NCI-H524 treated with DMSO at 0.1 percent for 48 hours (cell line): ENCODE measurements at places on chromosomes 7 and 10.

- DNase-seq: peak; percentile 1
Measured at GRCh38 chr10:480928-481552, 208.4 kb downstream of the DIP2C start.

DNA sequence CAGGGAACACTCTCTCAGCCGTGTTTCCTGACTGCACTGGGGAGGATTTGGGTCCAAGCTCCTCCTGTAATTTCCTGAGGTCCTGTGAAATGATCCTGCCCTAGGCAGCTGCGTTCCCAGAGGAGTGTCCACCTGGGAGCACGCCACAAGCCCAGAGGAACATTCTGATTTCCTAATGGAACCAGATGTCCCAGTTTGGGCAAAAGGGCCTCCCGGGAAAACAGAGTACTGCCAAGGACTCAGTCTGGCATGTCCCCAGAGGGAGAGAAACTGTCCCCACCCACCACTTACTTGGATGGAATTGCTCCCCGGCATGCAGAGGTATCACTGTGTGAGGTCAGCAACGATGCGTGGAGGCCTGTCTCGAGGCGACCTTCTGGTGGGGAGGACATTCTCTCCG is 34.5 kb downstream of the ASB13 start:
- no peak for DNase-seq

GRCh38 chr10:33189808-33190207 is 144.7 kb downstream of the NRP1 start:
- no peak for DNase-seq

DNA sequence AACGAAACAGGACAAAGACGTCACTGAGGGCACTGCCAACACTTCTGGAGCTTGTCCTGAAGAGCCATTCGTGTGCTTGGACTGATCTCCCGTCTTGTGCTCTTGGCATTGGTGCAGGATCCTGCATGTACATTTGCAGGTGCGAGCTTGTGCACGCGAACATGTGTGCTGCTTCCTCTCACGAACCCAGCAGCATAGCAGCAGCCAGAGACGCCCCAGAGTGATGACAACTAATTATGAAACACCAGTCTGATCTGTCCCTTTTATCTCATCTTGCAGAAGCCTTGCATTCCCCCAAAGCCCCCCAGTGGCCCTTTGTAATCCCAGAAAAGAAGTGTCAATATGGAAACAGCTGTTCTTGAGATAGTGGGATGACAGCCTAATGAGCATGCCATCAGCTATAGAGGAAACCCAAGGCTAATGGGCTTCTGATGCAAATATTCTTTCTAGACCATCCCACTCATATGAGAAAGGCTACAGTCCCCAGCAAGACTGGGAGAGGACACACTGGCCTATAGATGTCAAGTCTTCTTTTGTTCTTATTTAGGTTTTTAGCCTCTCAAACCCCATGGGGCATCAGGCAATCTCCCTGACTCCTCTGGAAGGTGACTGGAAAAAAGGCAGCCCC is 310.6 kb downstream of the FRMD4A start:
- no peak for DNase-seq

DNA sequence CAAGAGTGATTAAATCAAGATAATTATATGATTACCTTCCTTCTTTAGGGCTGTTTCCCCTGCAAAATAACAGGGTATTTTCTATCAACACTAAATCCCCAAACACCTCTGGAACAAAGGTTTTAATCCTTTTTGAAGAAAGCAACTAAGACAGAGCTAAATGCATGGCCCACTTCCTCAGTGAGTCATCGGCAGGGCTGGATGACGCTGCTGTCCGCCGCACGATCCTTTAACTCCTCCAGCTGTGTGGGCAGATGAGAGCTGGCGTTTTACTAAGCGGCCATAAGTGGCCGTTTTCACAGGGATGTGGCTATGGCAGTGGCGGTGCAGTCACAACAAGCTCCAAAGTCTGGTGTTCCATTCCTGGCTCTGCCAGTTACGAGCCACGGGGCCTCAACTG is 76.0 kb upstream of the C1QL3 start:
- no peak for DNase-seq

DNA sequence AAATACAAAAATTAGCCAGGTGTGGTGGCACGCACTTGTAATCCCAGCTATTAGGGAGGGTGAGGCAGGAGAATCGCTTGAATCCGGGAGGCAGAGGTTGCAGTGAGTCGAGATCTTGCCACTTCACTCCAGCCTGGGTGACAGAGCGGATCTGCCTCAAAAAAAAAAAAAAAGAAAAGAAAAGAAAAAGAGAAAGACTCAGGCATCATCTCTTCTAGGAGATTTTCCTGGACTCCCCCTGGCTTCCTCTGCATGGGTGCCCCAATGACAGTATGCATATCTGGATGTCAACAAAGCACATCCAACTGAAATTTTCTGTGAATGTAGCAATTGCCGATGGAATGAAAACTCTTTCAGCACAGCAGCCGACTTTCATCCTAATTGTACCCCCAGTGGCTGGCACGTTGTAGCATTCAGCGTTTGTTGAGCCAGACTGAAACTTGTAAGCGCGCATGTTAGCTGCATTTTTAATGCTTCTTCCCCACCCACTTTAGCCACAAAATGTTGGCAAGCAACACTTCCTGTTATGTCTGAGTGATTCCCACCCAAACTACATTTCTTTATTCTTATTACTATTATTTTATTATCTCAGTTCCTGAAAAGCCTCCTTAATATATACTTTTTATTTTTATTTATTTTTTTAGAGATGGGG is 70.2 kb downstream of the PRTFDC1 start:
- no peak for DNase-seq

- no peak for DNase-seq
Measured at GRCh38 chr7:66597461-66597860, 31.2 kb upstream of the KCTD7 start.

- DNase-seq: no peak
Measured at GRCh38 chr7:65251851-65252620, 121.6 kb upstream of the ZNF92 start.

DNA sequence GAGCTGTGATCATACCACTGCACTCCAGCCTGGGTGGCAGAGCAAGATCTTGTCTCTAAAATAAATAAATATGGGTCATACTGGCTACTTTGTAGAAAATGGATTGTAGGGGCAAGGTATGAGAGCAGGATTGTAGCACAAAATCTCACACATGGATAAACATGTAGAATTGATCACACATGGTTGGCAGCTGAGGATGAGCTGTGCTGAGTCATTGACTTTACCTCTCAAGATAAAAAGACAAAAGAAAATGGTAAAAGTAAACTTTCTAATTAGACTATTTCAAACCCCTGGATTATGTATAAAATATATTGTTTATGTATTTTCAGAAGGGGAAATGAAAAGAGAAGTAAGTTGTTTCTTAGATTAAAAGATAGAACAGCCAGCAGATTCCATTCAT is 69.3 kb downstream of the APBB1IP start:
- DNase-seq: no peak

- DNase-seq: no peak
Measured at GRCh38 chr7:155003092-155003375, at the start of gene PAXIP1. Gene PAXIP1, minus strand, starts transcription at chr7:155003124. Its CDS starts 195 bp downstream, at chr7:155002929.

- DNase-seq: no peak
Measured at GRCh38 chr7:106071356-106071998, 40.6 kb downstream of the SYPL1 start.

DNA sequence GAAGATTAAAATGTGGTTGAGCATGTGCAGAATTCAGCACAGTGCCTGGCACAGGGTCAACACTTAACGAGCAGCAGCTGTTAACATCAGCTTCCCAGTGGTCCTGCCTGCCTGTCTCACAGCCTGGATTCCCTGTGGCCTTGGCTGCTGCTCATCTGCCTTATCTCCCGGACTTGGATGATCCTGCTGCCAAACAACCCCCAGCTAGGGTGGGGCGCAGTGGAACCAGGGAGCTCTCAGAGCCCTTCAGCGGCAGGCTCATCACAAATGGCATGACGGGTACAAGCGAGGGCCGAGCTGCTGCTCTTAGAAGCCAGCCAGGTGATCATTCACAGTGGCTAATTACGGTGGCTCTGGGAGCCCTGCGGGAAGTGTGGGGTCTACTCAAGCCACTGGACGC is 13.0 kb upstream of the SMARCD3 start:
- no peak for DNase-seq

GRCh38 chr7:54541669-54542625 is at the start of gene VSTM2A:
Gene VSTM2A, plus strand, starts transcription at chr7:54542375. Its CDS starts 356 bp downstream, at chr7:54542731.
- DNase-seq: peak; percentile 22

DNA sequence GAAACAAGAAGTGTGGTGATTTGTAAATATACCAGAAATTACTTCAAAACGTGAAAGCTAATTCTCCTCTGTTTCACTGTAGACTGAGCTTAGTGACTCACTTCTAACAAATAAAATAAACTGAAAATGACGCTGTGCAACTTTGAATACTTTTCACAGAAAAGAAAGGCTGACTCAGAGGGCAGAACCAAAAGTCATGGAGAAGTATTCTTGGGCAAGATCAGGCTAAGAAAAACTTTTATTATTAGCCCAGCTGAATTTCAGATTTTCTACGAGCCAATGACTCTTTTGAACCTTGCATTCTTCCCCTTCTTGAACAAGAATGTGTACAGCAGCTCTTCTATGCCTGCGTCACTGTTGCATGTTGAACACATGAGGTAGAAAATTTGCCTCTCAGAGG is 527.3 kb upstream of the GHITM start:
- DNase-seq: no peak

- DNase-seq: no peak
Measured at GRCh38 chr10:650886-651615, 38.4 kb downstream of the DIP2C start.

DNA sequence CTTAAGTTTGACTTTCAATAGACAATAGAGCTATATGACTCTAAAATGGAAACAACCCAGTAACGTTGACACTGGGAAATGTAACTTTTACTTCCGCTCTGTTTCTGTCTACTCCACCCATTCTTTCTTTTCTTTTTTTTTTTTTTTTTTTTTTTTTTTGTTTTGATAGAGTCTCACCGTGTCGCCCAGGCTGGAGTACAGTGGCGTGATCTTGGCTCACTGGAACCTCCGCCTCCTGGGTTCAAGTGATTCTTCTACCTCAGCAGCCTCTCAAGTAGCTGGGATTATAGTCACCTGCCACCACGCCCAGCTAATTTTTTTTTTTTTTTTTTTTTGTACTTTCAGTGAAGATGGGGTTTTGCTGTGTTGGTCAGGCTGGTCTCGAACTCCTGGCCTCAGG is 13.9 kb downstream of the PRSS2 start:
- no peak for DNase-seq

GRCh38 chr7:479948-480499 is 39.6 kb downstream of the PDGFA start:
- DNase-seq: no peak

DNA sequence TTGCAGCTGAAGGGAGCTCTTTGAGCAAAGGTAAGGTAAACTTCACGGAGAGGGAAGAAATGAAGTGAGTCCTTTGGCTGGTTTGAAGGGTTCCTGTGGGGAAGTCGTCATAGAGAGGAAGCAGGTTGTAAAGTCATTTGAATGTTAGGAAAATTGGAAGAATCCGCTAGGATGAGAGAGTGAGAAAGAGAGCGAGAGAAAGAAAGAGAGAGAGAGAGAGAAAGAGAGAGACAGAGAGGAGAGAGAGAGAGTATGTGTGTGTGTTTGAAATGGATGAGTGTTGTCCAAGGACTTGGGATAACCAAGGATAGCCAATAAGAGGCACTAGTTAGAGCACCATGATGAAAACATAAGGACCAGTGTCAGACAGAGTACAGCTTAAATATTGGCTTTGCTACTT is 43.1 kb downstream of the FEZF1 start:
- DNase-seq: no peak

DNA sequence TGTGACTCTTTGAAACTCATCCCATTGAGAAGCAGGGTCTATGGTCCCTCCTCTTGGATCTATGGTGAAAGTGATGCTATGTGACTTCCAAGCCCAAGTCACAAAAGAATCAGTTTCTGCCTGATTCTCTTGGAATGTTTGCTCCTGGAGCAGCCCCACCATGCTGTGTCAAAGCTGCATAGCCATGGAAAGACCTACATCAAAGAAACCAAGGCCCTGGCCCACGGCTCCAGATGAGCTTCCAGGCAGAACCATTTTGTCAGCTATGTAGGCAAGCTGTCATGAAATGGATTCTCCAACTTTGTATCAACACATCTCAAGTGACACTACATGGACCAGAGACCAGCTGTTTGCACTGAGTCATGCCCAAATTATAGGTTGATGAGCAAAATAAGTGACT is 77.0 kb downstream of the AASS start:
- no peak for DNase-seq

- DNase-seq: no peak
Measured at GRCh38 chr7:104627516-104627915, 299.1 kb downstream of the LHFPL3 start.

DNA sequence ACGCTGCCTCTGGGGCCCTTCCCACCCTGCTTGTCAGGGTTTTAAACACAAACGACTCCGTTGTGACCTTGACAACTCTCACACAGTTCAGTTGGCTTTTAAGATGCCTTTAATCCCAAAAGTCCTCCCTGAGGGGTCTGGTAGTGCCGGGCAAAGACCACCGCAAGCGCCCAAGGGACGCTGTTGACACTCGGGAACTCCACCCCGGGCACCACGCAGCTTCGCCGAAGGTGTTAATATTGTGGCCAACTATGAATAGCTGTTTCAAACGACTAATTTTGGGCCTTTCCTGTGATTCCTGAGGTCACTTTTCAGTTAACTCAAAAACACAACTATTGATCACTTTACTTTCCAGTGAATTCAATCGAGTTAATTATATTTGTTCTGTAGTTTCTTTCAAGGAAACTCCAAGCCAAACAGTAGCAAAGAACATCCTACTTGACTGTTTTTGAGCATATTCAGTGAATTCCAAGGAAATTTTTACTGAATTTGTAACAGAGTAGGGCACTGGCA is 958 bp upstream of the ESYT2 start:
- no peak for DNase-seq

- peak; percentile 96 for DNase-seq
Measured at GRCh38 chr7:13551503-13551902, 438.0 kb downstream of the ETV1 start.

- no peak for DNase-seq
Measured at GRCh38 chr7:34242391-34242790, 337.1 kb downstream of the BMPER start.

DNA sequence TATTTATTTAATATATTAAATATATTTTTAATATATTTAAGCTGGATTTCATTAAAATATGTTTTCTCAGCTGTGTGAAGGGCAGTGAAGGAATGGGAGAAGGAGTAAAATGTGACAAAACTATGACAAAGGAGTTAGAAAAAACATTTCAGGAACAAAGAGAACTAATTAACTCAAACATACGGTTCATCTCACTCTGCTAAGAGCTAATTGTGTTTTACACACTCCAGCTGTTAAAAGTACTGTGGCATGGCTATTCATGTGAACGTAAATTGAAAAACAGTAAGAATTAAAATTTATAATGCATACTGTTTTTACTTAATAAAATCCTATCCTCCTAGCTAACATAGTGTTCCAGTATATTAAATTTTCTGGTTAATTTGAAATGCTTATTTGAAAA is 262.5 kb upstream of the GNAI1 start:
- DNase-seq: no peak

- DNase-seq: no peak
Measured at GRCh38 chr7:8190119-8190895, 71.7 kb downstream of the ICA1 start.

- no peak for DNase-seq
Measured at GRCh38 chr7:98322331-98323270, 41.1 kb downstream of the BRI3 start.
